Cardiac septum (tissue), 1 donor: ENCODE measurements at places on chromosomes 3 and 15.

GRCh38 chr3:153070511-153070868 lies 91.5 kb upstream of the RAP2B start:
- no peak for DNase-seq

DNA sequence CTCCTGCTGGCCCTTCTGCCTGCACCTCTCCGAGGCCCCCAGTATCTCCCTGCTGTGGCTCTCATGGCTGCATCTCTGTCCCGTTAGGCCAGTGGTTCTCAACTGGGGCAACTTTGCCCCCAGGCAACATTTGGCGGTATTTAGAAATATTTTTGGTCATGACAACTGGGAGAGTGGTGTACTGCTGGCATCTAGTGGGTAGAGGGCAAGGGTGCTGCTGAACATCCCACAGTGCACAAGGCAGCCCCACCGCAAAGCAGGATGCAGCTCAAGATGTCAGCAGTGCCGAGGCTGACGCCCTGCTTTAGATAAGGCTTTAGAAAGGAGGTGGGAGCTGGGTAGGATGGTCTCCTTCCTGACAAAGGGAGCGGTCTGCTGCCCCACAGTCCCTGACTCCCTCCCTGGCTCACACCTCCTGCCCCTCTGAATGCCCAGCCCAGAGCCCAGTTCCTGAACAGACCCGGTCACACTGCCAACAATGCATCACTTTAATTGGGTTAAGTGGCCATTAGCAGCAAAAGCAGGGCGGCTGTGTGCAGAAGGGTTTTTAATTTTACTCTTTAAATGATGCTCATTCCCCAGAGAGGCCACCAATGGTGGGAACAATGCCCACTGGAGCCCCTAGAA lies 68.8 kb upstream of the TMEM115 start:
- no peak for DNase-seq

- DNase-seq = peak; percentile 87
These were observed 808 bp downstream of the BCL6 start for GRCh38 chr3:187744169-187745151.

DNA sequence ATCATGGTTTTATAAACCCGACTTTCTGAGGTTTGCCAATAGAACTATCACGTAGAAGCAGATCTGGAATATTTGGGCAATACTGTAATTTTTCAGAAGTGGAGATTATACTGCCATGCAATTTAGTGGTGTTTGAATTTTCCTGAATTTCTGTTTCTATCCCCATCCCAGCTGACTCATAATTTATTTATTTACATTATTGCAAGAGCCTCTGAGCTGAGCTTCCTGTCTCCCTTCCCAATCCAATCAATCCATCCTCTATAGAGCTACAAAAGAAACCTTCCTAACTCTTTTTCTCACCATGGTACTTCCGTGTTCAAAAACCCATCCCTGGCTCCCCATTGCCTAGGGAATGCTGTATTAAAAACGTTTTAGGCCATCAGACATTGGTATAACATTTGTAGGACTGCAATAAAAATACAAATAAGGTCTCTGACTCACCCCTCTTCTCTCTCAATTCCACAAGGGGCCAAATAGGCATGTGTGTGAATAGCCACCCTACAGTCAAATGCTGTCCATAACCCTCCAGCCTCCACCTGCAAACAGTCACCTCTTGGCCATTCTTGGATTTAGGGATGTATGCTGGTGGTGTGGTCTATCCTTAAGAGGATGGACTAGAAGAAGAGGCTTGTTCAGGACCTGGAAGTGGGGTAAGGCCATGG lies 190.7 kb downstream of the CD47 start:
- DNase-seq = no peak

DNA sequence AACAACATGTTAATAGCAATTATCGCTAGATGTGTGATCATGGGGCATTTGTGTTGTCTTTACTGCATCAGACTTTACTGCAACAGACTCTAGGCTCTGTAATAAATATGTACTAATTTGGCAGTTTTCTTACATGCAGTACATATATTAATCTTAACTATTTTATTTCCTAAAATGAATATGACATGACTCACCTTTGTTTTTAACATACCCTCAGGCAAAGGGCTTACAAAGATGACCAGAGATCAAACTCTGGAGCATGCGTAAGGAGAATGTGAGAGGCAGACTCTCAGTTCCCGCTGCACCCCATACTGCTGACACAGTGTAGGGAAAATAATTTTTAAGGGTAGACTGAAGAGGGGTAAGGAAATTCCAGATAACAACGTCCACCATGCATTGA lies 7.2 kb upstream of the FAM174B start:
- no peak for DNase-seq

DNA sequence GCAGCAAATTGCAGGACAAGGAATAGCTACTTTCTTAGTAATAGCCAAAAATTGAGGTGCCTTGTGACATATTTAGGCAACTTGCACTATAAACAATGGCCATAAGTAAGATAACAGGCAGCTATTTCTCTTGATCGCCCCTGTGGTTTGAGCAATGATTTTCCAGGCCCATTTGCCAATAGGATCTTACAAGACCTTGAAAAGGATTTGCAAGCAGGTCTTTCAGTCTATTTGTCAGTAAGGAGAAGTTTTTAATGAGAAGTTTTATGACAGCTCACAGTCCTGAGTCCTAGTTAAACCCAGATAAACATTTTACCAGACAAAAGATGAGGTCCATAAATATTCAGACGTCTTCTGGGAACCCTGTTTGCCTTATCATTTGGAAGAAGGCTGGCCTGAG lies 645.5 kb downstream of the RBMS3 start:
- no peak for DNase-seq

GRCh38 chr3:191455257-191455952 lies 5.6 kb upstream of the PYDC2 start:
- no peak for DNase-seq
